ENCODE measurements at places on chromosomes 4 and X.

- DNase-seq, result peak; percentile 66
Observed at GRCh38 chr4:184688447-184688846, 38.9 kb downstream of the PRIMPOL start.

DNA sequence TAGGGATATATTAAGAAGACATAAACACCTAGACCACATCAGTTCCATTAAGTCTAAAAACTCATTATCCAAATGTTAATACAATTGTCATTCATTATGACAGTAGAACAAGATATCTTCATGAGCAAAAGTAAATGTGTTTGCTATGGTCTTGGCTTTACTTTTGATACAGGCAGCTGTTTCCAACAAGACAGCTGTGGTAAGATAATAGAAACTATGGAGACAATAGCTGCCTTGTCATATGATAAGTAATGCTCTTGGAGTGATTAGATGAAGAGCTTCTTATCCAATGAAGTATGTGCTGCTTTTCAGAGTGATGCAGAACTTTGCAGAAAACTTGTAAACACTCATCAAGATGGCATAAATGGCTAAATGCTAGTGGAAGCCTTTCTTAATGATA is 1066.0 kb downstream of the FSTL5 start:
- no peak for DNase-seq

- no peak for DNase-seq
Observed at GRCh38 chrX:150358651-150359050, 4.5 kb upstream of the MAMLD1 start.

DNA sequence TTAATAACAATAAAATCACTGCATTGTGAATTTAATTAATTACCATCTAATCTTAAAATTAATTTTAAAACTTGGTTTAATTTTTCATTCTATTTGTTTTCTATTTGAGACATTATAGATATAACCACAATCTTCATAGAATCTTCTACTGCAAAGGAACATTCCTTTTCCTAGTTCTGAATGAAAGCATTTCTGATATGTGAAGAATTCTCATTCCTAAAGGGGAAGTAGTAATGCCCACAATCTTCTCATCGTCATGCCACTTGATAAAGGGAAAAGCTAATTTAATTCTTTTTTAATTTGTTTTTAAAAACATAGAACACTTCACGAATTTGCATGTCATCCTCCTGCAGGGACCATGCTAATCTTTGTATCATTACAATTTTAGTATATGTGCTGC is 23.7 kb downstream of the MGARP start:
- no peak for DNase-seq

- DNase-seq, result no peak
Observed at GRCh38 chr4:158863296-158863695, 94.5 kb downstream of the FNIP2 start.

- no peak for DNase-seq
Observed at GRCh38 chr4:87512400-87512799, 16.8 kb downstream of the SPARCL1 start.

GRCh38 chrX:150034788-150035187 is 96.5 kb upstream of the EOLA2 start:
- no peak for DNase-seq

DNA sequence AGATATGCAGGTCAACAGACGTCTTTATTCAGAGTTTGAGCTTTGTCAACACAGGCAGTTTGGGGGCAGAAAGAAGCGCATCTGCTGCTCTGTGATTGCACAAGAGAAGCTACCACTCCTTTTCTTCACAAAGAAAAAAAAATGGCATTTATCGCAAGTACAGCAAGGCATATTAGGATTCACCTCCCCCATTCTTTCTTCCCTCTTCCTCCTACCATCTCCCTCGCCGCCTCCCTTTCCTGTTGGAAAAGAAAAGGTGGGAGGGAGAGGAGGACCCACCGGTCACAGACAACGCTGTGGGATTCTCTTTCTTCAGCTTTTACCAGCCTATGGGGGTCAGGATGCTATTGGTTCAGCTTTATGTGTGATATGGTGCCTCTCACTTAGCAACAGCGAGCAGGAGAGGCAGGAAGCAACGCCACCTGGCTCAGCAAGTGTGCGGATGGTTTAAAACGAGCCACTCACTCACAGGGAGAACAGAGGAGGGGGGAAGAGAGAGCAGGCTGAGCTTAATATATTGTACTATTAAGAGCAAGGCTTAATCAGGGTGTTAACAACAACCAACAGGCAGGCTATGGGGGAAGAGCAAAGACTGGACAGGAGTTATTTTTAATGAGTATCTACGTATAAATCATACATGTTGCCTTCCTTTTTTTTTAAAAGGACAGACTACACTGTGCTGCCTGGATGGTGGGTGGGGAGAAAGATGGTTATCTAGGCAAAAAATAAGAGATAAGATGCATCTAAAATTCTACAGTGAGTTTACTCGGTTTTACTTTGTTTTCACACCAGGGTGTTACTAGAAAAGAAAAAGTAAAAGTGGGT is 104.7 kb downstream of the MAML3 start:
- peak; percentile 60 for DNase-seq

DNA sequence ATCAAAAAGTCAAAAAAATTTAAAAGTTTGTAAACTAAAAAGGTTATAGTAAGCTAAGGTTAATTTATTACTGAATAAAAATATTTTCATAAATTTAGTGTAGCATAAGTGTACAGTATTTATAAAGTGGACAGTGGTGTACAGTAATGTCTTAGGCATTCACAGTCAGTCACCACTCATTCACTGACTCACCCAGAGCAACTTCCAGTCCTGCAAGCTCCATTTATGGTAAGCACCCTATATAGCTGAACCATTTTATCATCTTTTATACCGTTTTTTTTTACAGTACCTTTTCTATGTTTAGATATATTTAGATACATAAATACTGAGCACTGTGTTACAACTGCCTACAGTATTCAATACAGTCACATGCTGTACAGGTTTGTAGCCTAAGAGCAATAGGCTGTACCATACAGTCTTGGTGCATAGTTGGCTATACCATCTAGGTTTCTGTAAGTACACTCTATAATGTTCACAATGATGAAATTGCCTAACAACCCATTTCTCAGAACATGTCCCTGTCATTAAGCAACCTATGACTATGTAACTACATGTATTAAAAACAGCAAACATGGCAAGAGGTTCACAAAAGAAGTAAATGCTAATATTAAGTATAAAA is 18.6 kb downstream of the ACSL4 start:
- DNase-seq, result peak; percentile 60

- DNase-seq, result no peak
Observed at GRCh38 chr4:90946945-90947344, 819.8 kb downstream of the CCSER1 start.

DNA sequence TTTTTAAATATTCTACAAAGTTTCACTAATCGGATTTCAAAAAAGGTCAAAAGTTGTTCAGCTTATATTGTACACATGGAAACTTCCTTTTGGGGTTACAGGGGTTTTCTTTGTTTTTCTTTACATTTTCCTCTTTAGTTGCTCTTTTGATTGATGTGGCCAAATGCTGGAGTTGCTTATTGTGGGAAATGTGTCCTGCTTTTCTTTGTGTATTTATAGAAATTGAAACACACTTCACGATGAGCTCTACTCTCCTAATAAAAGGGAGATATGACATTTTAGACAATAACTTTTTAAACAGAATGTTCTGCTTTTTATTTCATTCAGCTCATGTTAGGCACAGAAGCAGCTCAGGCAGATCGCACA is 50.7 kb upstream of the SPRY1 start:
- DNase-seq, result no peak

- no peak for DNase-seq
Observed at GRCh38 chr4:76898949-76899645, 1.2 kb upstream of the SOWAHB start.

DNA sequence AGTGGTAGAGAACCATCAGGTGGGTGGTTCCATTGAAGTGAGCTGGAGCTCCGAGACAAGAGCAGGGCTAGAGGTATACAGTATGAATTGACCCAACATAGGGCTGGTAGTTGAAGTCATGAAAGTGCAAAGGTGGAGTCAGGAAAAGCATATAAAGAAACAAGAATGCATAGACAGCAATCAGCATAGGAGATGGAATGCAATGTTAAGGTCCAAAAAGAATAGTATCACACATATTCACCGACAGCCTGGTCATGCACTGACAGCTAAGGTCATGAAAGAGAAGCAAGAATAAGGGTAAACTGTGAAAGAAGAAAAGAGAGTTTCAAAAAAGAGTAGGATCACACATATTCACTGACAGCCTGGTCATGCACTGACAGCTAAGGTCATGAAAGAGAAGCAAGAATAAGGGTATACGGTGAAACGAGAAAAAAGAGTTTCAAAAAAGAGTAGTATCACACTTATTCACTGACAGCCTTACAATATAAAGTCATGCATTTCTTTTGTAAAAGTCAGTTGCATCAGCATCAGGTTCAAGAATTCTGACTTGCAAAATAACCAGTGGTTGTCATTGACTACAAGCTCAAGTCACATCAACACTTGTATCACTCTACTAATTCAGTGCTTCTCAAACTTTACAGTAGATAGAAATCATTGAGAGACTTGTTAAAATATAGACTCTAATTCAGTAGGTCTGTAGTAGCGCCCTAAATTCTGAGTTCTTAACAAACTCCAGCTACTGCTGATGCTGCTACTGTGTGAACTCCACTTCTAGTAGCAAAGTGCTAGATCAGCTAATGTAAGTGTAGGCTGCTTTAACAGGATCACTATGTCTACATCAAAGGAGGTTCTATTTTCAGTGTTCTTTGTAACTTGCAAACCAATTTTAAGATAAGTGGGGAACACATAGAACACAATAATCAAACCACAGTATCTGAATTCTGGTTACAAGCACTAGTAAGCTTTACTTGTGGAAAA is 221.9 kb downstream of the PDGFC start:
- DNase-seq, result no peak

- peak; percentile 64 for DNase-seq
Observed at GRCh38 chrX:19372170-19372546, 28.4 kb downstream of the PDHA1 start.

DNA sequence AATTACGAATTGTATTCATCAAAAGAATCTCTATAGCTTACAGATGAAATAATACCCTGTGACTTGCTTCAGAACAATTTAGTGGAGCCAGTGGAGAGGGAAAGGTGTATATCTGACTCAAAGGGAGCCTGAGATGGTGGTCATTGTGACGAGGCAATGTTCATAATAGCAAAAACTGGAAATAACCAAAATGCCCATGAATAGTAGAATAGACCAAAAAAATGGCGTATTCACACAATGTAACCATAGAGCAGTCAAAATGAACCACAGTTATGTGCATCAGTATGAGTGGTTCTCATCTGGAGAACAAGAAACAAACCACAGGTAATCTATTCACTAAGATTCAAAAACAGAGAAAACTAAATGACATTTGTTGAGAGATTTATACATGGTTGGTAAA is 125.3 kb upstream of the CLNK start:
- DNase-seq, result no peak

GRCh38 chrX:150569155-150569477 is 695 bp downstream of the MTM1 start:
- DNase-seq, result peak; percentile 44

DNA sequence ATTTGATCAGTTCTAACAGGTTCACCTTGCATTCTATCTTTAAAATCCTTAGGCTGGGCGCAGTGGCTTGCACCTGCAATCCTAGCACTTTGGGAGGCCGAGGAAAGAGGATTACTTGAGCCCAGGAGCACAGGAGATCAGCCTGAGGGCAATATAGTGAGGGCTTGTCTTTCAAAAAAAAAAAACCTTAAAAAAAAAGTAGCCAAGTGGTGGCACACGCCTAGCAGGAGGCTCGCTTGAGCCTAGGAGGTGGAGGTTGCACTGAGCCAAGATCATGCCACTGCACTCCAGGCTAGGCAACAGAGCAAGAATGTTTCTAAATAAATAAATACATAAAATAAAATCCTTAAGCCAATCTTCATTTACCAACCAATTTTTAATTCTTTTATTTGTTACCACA is 75.6 kb downstream of the PRSS12 start:
- no peak for DNase-seq

GRCh38 chrX:111394569-111394968 is 17.4 kb downstream of the DCX start:
- DNase-seq, result no peak

GRCh38 chrX:7085879-7086278 is 61.6 kb upstream of the STS start:
- no peak for DNase-seq

- no peak for DNase-seq
Observed at GRCh38 chr4:149747646-149748045, 68.0 kb downstream of the IQCM start.

DNA sequence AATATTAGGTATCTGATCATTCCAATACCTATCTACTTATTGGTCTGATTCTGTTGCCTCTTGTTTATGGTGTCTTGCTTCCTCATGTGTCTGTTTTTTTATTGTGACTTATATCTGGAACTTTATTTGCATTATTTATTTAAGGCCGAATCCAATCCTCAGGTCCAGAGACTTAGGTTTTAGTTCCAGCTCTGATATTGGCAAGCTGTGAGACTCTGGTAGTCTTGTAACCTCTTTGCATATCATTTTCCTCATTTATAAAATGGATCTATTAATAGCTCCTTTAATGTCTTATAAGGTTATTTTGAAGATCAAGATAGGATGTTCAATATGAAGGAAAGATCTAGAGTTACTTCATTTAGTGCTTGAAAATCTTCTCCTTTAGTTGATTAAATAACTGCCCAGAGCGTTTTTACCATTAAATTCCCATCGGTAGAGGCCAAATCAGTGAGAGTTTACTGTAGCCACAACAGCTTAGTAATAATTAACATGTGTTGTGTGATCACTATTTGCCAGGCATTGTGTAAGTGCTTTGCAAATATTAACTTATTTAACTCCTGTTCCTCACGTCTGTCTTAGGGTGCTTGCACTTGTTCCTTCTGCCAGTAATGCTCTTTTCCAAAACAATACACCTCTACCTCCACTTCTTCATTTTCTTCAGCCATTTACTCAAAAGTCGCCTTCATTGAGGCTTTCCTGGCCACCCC is 82.2 kb downstream of the CC2D2A start:
- no peak for DNase-seq

GRCh38 chr4:99336553-99336952 is 15.4 kb upstream of the ADH1B start:
- DNase-seq, result no peak

- no peak for DNase-seq
Observed at GRCh38 chrX:13001097-13001496, 26.2 kb downstream of the TMSB4X start.

DNA sequence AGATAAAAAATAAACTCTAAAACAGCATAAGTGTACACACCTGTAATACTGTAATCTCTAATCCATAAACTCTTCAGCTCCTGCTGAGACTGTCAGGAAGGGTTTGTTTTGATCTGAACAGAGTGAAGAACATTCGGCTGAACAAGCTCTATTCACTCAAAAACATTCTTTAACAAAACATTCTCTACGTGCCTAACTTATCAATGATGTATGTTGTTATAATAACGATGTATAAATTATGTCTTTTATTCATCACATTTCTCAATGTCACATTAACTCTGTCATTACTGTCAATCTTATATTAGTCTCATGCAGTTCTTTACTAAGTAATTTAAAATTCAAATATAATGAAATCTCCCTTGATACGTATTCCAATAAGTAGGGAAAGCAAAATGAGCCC is 280.6 kb downstream of the FSTL5 start:
- DNase-seq, result no peak

- no peak for DNase-seq
Observed at GRCh38 chrX:75229774-75230173, 44.1 kb upstream of the UPRT start.

- DNase-seq, result no peak
Observed at GRCh38 chr4:76035799-76036380, at the start of gene CXCL11. Gene CXCL11 (minus strand): TSS chr4:76036070. CDS start chr4:76035987, 83 bp downstream.

- no peak for DNase-seq
Observed at GRCh38 chrX:123331349-123331748, 147.3 kb downstream of the GRIA3 start.
